ENCODE measurements at places on chromosomes 1 and 21.

DNA sequence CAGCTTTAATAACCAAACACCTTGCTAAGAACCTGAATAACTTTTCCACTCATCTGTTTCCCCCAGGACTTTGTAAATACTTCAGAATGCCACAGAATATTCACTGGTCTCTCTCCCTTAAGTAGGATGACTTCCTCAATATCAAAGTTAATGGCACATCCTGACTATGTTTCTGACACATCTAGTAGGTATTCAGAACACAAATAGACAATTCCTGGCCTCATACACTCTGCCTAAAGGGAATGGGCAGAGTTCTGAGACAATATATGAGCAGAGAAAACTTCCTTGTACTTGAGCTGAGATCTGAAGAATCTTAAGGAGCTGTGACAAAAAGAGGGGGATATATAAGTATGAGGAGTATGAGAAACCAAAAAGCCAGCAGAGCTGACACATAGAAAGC is 34.8 kb downstream of the ANKRD13C start:
- DNase-seq = no peak

- DNase-seq = no peak
These were observed 21.6 kb downstream of the MAPKAPK2 start for GRCh38 chr1:206706298-206706791.

- DNase-seq = no peak
These were observed 45.9 kb upstream of the EPS15 start for GRCh38 chr1:51565009-51565408.

DNA sequence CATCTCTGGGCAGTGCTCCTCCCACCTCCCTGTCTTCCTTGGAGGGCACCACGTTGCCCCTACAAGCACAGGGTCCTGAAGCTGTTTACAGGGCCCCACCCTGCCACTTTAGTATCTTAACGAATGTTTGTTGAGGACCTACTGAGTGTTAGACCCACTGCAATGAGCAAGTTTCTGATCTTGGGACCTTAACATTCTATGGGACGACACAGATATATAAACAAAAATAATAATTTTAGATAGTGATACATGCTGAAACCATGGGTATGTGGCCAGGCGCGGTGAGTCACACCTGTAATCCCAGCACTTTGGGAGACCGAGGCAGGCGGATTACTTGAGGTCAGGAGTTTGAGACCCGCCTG is 10.1 kb downstream of the ENTREP3 start:
- no peak for DNase-seq

DNA sequence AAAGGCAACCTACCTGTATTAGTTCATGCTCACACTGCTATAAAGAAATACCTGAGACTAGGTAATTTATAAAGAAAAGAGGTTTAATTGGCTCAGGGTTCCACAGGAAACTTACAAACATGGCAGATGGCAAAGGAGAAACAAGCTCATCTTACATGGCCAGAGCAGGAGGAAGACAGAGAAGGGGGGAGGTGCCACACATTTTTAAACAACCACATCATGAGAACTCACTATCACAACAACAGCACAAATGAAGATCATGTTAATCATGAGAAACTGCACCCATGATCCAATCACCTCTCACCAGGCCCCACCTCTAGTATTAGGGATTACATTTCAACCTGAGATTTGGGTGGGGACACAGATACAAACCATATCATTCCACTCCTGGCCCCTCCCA is 90.6 kb upstream of the KCTD3 start:
- DNase-seq = no peak

DNA sequence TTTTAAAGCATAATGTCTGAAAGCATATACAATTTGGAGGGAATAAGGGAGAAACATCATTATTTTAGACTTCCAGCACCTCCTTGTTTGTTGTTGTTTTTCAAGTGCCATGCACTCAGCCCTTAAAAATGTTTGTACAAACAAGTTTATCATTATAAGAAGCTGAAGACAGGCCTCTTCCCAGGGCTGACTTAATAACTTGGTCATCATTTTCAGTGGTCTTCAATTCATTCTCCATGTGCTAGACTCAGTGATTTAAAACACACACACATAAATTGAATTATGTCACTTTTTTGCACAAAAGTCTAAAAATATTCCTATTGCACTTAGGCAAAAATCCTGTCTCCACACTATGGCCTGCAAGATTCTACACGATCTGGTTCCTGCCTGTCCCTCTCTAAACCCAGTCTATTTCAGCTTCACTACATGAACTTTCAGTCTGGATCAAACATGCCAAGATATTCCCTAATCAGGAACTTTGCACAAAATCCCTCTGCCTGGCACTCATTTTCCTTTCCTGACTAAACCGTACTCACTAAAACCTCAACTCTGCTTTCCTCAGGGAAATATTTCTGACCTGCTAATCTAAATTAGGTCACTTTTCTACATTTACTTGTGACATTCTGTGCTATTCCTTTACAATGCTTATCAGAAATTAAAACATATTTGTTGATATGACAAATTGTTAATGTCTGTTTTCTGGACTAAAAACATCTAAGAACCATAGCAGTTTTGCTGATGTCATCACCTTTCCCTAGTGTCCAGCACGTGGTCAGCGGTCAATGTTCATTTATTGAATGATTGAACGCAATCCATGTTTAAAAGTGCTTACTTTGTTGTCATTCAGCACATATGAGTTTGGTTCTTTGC is 14.8 kb upstream of the GBP5 start:
- DNase-seq = no peak

DNA sequence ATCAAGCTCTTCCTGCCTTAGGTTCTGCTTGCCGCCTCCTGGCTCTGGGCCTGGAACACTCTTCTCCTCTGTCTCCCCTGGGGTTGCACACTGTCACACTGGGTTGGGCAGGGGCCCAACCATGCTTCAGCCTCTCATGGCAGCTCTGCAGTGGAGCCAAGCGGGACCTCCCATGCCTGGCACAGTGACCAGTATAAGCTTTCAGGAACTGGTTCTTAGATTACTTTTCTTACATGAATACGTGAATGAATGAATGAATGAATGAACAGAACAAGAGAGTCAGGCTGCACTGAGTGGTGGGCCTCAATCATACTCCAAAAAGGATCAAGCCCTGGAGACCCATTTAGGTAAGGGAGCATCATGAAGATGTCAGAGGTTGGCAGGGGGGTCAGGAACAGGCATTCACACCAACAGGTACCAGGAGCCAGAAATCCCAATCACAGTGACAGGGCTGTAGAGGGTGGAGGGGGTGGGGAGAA is 30.8 kb upstream of the TMEM125 start:
- no peak for DNase-seq

DNA sequence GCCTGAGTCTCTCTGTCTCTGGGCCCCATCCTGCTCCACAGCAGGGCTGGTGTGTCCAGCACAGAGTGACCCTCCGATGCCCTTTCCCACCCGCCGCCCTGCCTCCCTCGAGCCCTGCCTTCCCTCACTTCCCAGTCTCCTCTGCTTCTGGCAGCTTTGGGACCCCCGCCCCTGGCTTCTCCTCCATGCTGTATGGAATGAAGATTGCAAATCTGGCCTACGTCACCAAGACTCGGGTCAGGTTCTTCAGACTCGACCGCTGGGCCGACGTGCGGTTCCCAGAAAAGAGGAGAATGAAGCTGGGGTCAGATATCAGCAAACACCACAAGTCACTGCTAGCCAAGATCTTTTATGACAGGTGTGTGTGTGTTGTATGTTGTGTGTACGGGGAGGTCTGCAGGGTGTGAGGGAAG is 14.3 kb downstream of the MOV10 start:
- DNase-seq = no peak

- DNase-seq = no peak
These were observed 18.9 kb upstream of the TMEM54 start for GRCh38 chr1:32919811-32920733.

- no peak for DNase-seq
These were observed 11.5 kb downstream of the ALDH4A1 start for GRCh38 chr1:18890706-18891425.

- DNase-seq = no peak
These were observed 72.4 kb upstream of the MARK1 start for GRCh38 chr1:220455559-220455958.

GRCh38 chr1:223504741-223505140 is 111.5 kb downstream of the CCDC185 start:
- DNase-seq = no peak
